Pancreas (tissue), 10 donors: ENCODE measurements at places on chromosomes 12 and 14.

DNA sequence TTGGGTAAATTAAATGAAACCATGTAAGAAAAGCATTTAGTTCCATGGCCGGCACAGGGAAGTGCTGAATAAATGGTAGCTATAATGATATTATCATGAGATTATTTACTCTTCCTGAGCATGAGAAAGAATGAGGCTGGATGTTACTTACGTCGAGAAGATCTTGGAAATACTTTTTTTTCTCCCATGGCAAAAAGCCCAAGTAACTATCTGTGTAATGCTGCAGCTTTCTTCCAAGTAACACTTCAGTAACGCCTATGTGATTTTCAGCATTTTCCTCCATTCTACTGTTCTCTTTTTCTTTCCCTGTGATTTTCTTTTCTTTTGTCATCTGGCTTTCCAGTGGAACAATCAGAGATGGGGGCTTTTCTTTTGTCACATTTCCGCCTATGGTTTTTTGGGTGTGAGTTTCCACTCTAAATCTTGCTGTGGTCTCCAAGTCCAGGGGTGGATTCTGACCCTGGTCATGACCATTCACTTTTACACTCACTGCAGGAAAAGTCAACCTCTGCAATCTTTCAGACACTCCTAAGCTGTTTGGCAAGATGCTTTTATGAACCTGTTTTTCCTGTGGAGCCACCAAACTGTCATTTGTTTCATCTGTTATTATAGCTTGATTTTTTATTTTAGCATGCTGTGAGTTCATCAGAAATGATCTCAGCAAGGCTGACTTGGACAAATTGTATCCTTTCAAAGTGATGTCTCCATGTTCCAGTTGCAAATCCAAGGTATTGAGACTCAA is 25.0 kb upstream of the SYCP3 start:
- DNase-seq, result no peak

DNA sequence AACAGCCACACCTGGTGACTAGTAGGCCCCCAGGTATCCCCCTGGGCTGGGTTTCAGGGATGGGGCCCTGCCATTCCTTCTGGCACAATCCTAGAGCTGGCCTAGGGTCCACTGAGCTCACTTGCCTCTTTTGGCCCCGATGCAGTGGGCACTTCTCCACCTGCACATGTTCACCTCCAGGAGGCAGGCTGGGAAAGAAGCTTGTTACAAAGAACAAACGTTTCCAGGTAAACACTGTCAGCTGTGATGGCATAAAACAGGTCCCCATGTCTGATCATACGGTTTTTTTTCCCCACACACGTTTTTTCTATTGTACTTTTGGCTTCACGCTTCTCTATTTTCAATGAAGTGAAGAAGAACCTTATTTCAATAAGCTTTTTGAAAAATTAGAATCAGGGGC is 15.8 kb upstream of the HVCN1 start:
- peak; percentile 37 for DNase-seq

DNA sequence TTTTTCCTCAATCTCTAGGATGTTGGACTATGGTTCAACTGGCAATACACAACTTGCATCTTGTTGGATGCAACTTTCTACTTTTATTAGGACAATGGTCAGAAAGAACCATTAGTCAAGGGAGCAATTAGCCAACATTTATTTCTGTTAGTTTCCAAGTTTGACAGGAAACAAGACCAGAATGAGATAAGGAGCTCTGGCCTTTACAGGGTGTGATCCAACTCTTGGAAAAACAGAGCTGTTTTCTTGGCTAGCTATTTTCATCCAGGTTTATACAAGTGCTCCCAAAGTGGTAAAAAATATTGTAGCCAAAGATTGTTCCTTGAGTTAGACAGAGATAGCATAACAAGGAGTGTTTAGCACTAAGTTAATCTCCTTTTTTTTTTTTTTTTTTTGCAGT is 3.9 kb upstream of the SYNE2 start:
- no peak for DNase-seq

GRCh38 chr14:35535483-35536112 is 1.6 kb downstream of the INSM2 start:
- peak; percentile 54 for DNase-seq

GRCh38 chr12:14399871-14400270 is 34.4 kb downstream of the ATF7IP start:
- no peak for DNase-seq

DNA sequence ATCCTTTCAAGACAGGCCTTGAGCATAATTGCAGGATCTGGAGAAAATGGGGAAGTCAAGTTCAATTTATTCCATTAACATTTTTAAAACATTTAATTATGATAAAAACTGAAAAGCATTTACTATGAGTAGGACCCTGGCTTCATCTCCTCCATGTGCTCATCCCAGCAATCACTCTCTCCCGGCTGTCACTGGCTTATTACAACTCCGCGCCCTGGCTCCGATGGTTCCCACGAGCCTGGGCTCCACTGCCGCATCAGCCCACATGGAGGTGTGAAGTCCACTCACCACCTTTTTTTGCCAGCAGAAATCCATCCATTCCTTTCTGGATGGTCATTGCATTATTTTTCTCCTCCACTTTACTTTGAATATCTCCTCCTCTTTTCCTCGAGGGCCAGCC is 194.4 kb downstream of the EMP1 start:
- no peak for DNase-seq

GRCh38 chr12:69022674-69023073 is 89.7 kb upstream of the CPM start:
- DNase-seq, result no peak

GRCh38 chr12:7083125-7083524 is 9.1 kb downstream of the C1R start:
- no peak for DNase-seq

- no peak for DNase-seq
Observed at GRCh38 chr14:22155571-22155970, 433.5 kb downstream of the DAD1 start.

DNA sequence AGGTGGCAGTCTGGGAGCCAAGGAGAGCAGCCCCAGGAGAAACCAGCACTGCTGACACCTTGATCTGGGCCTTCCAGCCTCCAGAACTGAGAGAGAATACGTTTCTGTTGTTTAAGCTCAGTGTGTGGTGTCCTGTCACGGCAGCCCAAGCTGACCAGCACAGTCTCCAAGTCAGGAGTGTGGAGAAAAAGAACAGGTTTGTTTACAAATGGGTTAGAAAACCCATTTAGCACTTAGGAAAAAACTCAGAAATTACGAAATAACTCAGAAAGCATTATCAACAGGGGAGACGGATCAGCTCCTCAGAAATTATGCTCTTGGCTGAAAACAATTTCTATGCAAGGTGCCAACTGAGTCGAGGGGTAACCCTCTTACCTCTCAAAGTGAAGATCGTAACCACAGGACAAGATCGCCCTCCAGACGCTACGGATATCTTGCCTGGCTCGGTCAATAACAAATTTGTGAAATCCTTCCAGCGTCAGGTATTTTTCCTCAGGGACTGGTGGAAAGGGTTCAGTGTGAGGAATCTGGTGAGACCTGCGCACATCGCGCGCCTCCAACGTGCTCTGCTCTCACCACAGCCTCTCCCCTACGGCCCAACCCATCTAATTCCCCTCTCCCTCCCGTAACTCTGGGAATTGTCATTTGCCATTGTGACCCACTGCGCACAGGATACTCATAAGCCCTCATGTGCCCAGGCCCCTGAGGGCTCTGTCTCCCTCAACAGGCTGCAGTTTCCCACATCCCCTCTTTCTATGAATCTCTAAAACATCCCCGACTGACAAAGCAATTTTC is 50.2 kb downstream of the TRAFD1 start:
- no peak for DNase-seq
